T-helper 2 cell treated with Interferon-gamma antibody and Interleukin-4, amounts not matched to agents 5 μg/mL and 100 μg/mL, for 36 hours (primary cell): ENCODE measurements at places on chromosomes 6 and 20.

DNA sequence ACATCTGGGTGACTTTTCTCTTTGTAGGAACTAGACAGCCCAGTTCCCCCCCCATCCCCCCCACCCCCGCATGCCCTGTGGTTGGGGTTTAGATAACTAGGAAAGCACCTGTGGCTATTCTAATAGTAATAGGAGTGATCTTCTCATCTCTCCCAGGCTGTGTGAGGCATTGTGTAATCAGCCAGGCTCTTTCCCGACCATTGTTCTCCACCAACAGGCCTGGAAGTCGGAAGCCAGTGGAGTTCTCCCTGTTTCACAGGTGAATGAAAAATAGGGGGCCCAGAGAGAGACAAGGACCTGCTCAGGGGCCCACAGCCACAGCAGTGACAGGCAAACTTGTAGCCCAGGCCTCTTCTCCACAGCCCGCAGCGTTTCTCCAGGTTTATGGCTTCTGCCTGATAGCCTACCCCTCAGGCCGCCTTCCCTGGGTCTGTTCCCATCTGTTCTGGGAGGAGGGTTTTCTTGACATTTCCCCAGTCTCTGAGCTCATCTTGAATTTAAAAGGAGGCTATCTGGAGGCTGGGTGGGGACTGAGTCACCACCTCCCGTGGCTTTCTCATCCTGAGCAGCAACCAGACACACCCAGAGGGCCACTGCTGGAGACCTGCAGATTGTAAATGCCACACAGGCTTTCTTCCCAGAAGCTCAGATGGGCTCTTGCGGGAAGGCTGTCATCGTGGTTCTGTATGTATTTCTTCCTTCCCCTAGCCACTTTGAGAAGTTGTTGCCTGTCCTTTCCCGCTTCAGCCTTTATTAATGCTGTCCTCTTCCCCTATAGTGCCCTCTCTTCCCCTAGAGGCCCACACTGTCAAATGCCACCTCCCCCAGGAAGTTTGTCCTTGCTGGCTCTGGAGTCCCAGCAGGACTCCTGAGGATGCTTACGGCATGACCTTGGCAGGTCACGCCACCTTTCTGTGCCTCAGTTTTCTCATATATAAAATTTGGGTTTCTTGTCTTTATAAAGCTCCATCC, 75.9 kb upstream of the MYL9 start:
- H3K4me3 ChIP-seq, result peak overlapping the region; percentile 84
- peak; percentile 60 for DNase-seq
- H3K4me1 ChIP-seq, result peaks cover 58% of the 10 kb centered on the region
- peaks cover 1% of the 10 kb centered on the region for H3K36me3 ChIP-seq

- no peak for DNase-seq
- no peak overlapping the region for H3K4me3 ChIP-seq
- peaks cover 9% of the 10 kb centered on the region for H3K27me3 ChIP-seq
- no peaks in the 10 kb centered on the region for H3K36me3 ChIP-seq
- H3K4me1 ChIP-seq, result no peaks in the 10 kb centered on the region
These were observed 111.0 kb downstream of the MRPL14 start for GRCh38 chr6:44016131-44016870.

GRCh38 chr6:21265034-21265729, 328.4 kb upstream of the SOX4 start:
- H3K4me3 ChIP-seq, result no peak overlapping the region
- no peaks in the 10 kb centered on the region for H3K36me3 ChIP-seq
- peak overlapping the region; percentile 21 for H3K27ac ChIP-seq
- DNase-seq, result peak; percentile 44
- H3K27me3 ChIP-seq, result no peaks in the 10 kb centered on the region

DNA sequence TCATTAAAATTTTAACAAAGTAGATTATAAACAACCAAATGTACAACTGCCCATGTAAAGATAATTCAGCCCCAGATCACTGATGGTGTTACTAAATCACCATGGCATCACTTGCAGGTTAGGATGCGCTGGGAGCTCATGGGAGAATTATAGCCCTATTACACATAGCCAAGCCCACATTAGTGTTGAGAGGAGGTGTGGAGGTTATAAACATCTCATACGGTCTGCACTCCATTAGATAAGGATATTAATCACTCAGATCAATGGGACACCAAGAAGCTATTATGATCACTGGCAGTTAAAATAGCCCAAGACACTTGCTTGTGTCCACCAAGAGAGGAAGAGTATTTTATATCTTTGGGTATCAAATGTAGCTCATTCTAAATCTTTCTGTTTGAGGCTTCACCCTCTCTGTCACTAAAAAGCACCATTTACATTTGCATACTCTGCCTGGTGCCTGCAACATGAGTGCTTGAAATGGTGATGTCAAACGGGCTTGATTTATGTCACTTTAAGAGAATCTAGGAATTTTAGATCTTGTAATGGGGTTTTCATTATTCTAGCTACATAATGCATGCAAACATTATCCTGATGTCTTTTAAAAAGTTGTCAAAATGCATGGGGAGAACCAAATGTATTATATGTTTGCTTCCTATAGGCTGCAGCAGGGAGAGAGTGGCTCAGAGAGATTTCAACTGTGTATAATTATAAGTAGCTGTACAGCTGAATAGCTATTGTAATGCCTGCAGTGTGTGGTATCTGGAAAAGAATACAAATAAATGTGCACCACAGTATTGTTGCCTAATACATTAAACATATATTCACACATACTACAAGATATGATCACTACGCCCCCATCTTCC, 654.1 kb upstream of the MARCKS start:
- no peaks in the 10 kb centered on the region for H3K4me1 ChIP-seq
- H3K36me3 ChIP-seq, result no peaks in the 10 kb centered on the region
- H3K27ac ChIP-seq, result no peak overlapping the region
- DNase-seq, result no peak

DNA sequence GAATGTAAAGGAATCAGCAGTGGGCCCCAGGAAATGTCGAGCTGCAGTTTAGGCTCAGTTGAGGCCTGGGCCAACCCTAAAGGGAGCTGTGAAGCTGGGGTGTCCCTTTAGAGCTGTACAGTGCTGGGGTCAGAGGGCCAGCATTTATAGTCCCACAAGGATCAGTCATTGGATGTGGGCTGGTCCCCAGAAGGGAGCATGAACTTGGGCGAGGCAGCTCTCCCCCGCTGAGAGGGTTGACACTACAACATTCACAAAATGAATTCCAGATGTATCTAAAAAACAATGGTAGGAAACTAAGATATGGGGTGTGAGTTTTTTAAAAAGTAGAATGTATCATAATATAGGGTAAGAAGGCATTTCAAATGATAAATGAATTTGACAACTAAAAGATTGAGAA, 29.7 kb upstream of the TMX4 start:
- H3K27ac ChIP-seq, result no peak overlapping the region
- H3K27me3 ChIP-seq, result peaks cover 31% of the 10 kb centered on the region
- DNase-seq, result no peak
- H3K36me3 ChIP-seq, result no peaks in the 10 kb centered on the region
- peaks cover 6% of the 10 kb centered on the region for H3K4me1 ChIP-seq

- no peak overlapping the region for H3K4me3 ChIP-seq
- H3K27ac ChIP-seq, result no peak overlapping the region
- peaks cover 58% of the 10 kb centered on the region for H3K27me3 ChIP-seq
- H3K4me1 ChIP-seq, result no peaks in the 10 kb centered on the region
These were observed 3.6 kb upstream of the MDFI start for GRCh38 chr6:41634657-41635056.

DNA sequence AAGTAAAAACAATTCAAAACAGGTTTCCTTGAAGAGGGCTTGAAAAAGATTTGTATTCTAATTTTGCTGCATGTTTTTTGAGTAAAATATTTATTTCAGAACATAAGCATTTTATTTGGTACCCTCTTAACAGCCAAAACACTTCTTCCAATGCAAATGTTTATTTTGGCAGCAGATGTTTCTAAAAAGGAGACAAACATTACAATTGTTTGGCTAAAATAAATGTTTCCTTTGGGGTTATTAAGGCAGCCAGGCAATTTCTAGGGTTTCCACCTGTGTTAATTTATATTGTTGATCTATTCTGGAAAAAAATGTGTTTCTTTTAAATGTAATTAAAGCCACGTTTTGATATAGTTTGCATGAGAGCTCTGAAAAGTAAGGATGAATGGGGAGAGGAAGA, 56.6 kb downstream of the ARID1B start:
- no peaks in the 10 kb centered on the region for H3K27me3 ChIP-seq
- peaks cover 14% of the 10 kb centered on the region for H3K36me3 ChIP-seq
- H3K27ac ChIP-seq, result no peak overlapping the region
- peaks cover 3% of the 10 kb centered on the region for H3K4me1 ChIP-seq

- H3K4me1 ChIP-seq, result no peaks in the 10 kb centered on the region
- H3K27me3 ChIP-seq, result no peaks in the 10 kb centered on the region
- no peak overlapping the region for H3K27ac ChIP-seq
These were observed 10.6 kb downstream of the HCRTR2 start for GRCh38 chr6:55184782-55185530.

- H3K4me1 ChIP-seq, result peaks cover 23% of the 10 kb centered on the region
- peaks cover 10% of the 10 kb centered on the region for H3K36me3 ChIP-seq
- no peak overlapping the region for H3K27ac ChIP-seq
- no peak overlapping the region for H3K4me3 ChIP-seq
These were observed 95.3 kb downstream of the RNGTT start for GRCh38 chr6:88867841-88868731.

- no peak overlapping the region for H3K4me3 ChIP-seq
- H3K27ac ChIP-seq, result no peak overlapping the region
- H3K4me1 ChIP-seq, result peaks cover 8% of the 10 kb centered on the region
These were observed 90.4 kb downstream of the MAP3K7 start for GRCh38 chr6:90496258-90497016.

GRCh38 chr6:17473554-17473953, 80.2 kb downstream of the CAP2 start:
- no peak overlapping the region for H3K27ac ChIP-seq
- no peaks in the 10 kb centered on the region for H3K36me3 ChIP-seq
- H3K4me3 ChIP-seq, result no peak overlapping the region
- H3K27me3 ChIP-seq, result peaks cover 11% of the 10 kb centered on the region
- no peaks in the 10 kb centered on the region for H3K4me1 ChIP-seq

DNA sequence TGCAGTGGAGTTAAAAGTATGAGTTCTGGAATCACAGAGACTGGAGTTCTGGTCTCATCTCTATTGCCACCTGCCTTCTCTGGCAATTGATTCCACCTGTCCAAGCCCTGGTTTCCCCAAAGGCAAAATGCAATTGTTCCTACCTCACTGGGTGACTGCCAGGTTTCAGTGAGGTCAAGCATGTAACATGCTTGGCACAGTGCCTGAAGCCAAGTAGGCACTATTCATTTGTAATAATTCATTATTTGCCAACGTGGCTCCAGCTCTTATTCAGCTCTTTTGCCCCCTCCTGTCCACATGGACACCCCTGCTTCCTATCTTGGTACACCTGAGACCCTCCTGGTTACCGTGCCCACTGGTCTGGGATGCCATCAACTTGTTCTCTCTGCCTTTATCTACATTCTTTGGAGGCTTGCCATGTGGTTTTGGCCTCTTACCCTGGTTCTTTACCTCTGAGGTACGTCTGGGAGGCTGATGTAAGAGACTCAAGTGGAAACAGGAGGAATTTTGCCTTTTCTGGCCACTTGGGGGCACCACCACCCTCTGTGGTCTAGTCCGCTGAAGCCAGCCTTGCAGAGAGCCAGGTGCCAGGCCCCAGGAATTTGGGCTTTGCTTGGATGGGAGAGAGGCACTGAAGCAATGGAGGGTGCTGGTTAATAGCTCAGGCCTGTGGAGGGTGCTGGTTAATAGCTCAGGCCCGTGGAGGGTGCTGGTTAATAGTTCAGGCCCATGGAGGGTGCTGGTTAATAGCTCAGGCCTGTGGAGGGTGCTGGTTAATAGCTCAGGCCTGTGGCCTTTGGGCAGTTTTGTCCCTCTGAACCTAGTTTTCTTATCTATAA, 1.7 kb downstream of the KCNK15 start:
- peaks cover 35% of the 10 kb centered on the region for H3K27me3 ChIP-seq
- peak overlapping the region; percentile 5 for H3K4me3 ChIP-seq
- no peak overlapping the region for H3K27ac ChIP-seq
- peak; percentile 33 for DNase-seq
- H3K36me3 ChIP-seq, result no peaks in the 10 kb centered on the region
